RKO (cell line): ENCODE measurements at places on chromosomes 6 and 20.

GRCh38 chr6:128018821-128019220, 118.0 kb upstream of the THEMIS start:
- no peak for DNase-seq

DNA sequence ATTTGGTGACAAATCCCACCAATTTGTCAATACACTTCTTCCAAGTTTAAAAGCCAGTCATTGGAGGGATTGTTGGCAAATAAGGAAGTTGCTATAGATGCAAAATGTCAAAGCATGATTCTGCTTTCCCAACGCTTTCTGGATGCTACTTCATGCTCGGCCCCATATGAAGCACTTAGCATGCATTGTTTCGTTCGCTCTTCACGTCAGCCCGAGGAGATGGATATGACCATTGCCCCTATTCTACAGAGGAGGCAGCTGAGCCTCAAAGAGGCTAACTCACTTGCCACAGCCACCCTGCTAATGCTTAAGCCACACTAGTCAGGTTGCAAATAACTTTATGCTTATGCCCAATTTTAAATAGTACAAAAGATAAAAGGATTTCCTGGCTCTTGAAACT, 2.8 kb upstream of the NXT1 start:
- DNase-seq: no peak

DNA sequence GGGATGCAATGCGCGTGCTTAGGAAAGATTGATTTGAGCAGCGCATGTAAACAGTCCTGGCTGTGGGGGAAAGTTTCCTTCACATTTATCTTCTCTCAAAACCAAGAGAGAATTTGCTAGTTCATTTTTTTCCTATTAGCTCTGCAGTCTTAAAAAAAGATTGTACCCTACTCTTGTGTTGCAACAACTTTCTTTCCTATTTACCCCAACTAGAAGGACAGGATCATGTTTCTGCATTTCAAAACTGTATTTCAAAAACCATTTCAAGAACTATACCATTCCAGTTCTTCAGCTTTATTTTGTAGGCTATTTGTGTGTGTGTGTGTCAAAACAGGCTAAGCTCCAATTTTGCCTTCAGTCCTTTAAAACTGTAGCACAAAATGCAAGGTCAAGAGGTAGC, 473.1 kb downstream of the KIF16B start:
- DNase-seq: no peak

DNA sequence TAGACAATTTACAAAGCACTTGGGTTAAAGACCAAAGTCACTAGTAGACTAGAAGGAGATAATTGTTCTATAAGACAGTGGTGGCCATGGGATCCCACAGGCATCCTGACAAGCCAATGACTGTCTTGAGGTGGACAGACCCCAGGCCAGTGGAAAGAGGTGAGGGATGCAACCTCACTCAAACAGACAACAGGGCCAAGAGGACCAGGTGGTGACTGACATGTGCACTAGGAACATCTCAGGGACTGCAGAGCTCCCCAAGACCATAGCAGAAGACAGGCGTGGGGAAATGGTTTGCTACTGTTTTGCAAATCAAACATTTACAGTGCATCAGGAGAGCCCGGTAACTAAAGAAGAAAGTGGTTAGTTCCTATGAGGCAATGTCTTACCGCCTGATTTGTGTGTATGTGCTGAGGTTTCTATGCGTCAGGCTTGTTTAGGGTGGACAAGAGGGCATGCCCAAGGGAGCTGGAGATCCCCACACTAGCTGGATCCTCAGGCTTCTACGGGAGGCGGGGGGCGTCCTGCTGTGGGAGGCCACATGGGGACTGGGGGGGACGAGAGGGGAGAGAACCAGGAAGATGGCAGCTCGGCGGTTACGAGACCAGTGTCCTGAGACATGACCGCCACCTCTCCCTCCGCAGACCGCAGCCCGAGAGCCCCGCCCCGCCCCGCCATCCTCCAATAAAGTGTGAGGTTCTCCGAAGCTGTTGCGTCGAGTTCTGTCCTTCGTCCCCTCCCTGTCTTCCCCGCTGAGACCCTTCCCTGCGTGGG, 623 bp upstream of the MRPS26 start:
- DNase-seq: peak; percentile 79

GRCh38 chr6:72288592-72288991, 333.3 kb upstream of the KCNQ5 start:
- DNase-seq: no peak

DNA sequence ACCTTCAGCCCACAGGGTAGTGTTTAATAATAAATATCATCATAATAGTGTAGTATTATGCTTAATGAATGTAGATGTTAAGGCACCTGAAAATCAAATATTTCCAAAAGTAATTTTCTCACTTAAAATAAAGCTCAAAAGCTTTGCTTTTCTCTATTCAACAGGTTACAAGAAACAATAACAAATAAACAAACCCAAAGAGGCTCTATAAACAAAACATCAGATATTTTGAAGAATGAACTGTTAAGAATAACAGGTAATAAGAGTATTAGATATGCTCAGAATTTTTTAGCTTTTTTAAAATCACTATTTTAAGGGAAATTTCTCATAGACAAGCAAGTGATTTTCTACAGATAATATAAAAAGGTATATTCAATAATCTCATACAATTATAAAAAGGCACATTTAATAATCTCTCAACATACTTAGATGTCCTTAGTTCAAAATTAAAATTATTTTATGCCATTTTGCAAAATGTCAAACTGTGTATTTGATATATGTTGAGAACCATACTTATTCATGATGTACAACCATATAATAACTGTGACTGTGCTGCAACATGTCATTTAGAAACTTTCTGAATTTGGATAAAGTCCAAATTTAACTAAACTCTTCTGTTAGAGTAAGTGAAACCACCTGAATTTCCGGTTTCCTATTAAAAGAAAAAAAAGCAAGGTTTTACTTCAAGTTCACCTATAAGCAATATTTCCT, 35.8 kb downstream of the PHIP start:
- DNase-seq: no peak

DNA sequence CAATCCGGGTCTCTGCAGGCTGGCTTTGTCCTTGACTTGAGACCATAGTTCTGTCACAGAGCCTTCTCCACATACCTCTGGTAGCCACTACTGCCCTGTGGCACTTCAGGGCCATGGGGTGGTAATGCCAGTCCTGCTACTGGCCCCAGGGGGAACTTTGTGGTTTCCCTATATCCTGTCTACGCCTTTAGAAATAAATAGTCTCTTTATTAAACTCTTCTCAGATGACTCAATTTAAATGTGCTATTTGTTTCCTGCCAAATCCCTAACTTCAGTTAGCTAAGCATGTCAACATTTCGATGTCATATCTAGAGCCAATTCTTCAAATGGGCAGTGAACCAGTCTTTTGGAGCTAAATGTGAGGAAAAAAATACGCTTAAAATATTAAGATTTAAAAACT, 60.1 kb downstream of the SEL1L2 start:
- no peak for DNase-seq

GRCh38 chr20:24943196-24943595, 5.9 kb upstream of the CST7 start:
- no peak for DNase-seq

GRCh38 chr6:41451515-41452163, 94.5 kb upstream of the FOXP4 start:
- DNase-seq: no peak

- DNase-seq: no peak
These were observed 6.2 kb downstream of the ENPP1 start for GRCh38 chr6:131813991-131814390.

DNA sequence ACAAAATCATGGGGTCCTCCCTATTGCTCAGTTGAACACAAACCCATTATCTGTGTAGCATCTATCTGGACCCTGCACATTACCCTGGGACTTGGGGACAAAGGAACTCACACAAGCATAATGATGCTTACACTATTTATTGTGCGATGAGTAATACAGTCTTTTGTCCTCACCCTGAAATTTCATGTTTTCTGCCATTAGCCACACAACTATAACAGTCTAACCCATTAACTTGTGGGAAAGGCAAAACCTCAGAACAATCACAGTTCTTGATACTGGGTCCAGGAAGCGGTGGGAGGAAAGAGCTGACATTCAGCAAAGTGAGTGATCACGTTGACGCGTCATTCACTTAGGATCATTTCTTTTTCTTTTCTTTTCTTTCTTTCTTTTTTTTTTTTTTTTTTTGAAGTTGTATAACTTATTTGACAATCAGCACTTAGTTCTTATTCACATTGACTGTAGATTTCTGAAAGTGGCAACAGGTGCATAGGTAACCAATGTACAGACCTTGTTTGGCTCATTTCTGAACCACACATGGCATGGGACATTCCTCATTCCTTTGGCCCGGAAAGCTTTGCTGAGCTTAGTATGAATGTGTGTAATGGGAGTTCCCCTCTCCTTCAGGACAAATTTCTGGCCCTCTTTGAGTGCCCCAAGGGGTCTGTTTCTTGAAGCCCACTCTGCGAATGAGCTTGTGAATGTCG, 94.8 kb upstream of the CNKSR3 start:
- DNase-seq: no peak

- no peak for DNase-seq
These were observed 338.7 kb downstream of the HTR1B start for GRCh38 chr6:77124604-77125003.

- DNase-seq: no peak
These were observed 40.2 kb downstream of the SLC35F1 start for GRCh38 chr6:117947234-117947633.

- DNase-seq: no peak
These were observed 1005.4 kb downstream of the GRIK2 start for GRCh38 chr6:102398788-102399390.

- peak; percentile 76 for DNase-seq
These were observed 134.9 kb downstream of the KLHL32 start for GRCh38 chr6:97059473-97059872.

GRCh38 chr6:6907286-6907685, 200.5 kb upstream of the RREB1 start:
- DNase-seq: no peak

DNA sequence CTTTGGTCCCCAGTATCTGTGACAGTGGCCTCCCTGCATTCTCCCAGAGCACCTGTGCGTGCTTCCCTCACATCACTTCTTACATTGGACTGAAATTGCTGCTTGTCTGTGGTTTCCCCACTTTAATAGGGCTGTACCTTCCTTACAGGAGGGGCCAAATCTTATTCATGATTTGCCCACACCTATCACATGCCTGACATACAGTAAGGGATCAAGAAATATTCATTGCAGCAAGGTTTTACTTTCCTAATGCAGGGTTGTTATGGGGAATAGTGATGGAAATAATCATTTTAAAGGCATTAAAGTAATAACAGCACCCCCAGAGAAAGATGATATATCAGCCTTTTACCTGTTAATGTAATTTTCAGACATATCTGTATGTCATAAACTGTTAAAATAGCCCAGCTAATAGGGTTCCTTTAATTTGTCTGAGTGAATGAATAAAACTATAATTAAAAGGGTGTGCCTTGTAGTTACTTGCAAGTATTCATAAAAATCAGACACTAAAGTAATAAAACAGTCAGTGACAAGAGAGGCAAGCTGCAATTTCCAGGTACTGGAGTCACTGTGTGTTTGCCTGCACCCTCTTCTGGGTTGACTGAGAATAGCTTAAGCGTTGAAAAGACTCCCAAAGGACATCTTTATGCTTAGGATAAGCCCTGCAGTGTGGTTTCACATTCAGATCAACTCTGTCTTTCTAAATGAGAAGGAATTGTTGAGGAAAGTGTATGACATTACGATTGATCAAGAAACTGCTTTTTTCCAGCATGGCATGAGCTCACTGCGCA, 182.7 kb downstream of the PHACTR1 start:
- no peak for DNase-seq
